ENCODE measurements at places on chromosomes 1 and 21.
A peak's percentile ranks its signal among the peaks of the same experiment; 100 is the strongest.

DNA sequence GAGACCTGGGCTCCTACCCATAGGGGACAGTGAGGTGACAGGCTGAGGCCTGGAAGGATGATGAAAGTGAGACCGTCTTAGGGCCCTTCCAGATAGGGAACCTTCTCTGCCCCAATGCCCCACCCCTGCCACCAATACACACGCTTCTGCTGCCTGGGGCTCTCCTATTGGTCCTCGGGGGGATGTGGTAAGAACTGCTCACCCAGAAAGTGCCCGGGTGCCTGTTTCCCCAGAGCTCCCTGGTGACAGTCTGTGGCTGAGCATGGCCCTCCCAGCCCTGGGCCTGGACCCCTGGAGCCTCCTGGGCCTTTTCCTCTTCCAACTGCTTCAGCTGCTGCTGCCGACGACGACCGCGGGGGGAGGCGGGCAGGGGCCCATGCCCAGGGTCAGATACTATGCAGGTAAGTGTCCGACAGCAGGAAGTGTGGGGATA is 948 bp downstream of the SEMA4A start:
- peak; percentile 79 for DNase-seq

- DNase-seq: no peak
Observed at GRCh38 chr1:243745356-243745755, 104.7 kb downstream of the AKT3 start.

DNA sequence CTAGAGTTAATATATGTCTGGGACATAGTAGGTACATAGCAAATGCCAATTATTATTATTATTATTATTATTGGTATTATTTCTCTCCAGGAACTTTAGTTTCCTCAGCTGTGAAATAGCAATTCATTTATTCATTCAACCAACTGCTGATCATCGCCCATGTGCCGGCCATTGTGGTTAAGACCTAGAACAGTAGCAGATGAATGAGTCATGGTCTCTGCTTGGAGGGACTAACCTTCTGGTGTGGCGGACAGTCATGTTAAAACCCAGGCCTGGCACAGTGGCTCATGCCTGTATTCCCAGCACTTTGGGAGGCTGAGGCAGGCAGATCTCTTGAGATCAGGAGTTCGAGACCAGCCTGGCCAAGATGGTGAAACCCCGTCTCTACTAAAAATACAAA is 23.8 kb upstream of the LDLRAP1 start:
- DNase-seq: no peak

GRCh38 chr1:29687166-29687565 is 450.8 kb downstream of the PTPRU start:
- DNase-seq: no peak

- no peak for DNase-seq
Observed at GRCh38 chr1:31640964-31641363, 3.7 kb downstream of the PEF1 start.

- DNase-seq: no peak
Observed at GRCh38 chr21:33345751-33346238, 21.0 kb downstream of the IFNAR1 start.

GRCh38 chr1:243620096-243620495 is 229.9 kb downstream of the AKT3 start:
- no peak for DNase-seq

DNA sequence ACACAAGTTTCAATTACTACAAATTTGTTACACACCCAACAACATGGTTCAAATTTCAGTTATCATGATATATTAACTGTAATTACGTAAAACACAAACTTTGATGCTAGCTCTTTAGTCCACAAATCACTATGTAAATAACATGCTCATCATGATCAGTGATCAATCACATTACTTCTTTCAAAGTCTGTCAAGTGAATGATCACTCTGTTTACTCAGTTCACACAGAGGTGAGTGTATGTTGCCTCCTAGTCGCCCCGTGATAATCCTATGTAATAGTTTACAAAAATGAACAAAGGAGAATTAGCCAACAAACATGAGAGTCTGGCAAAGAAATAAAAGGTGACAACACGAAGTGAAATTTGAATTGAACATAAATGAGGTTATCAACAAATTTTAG is 14.3 kb downstream of the EDEM3 start:
- DNase-seq: no peak

GRCh38 chr21:46585191-46585953 is 19.5 kb downstream of the S100B start:
- DNase-seq: no peak

GRCh38 chr1:223702735-223703667 is 9.3 kb upstream of the CAPN2 start:
- DNase-seq: no peak

DNA sequence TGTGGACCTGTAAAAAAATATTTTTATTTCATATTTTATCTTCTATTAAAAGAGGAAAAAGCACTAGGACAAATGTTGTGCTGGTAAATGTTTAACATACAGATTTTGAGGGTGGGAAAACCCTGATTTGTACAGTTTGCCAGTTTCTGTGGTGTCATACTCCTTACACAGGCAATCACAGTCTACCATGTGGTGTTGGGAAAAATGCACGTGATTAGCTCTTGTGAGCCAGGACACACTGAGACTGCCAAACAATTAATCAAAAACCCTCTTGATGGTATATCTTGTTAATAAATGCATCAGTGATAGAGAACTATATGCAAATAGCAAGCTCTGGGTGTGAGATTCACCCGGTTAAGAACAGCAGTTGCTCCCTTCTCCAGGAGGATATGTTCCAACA is 136.5 kb upstream of the ZC3H11B start:
- DNase-seq: no peak

DNA sequence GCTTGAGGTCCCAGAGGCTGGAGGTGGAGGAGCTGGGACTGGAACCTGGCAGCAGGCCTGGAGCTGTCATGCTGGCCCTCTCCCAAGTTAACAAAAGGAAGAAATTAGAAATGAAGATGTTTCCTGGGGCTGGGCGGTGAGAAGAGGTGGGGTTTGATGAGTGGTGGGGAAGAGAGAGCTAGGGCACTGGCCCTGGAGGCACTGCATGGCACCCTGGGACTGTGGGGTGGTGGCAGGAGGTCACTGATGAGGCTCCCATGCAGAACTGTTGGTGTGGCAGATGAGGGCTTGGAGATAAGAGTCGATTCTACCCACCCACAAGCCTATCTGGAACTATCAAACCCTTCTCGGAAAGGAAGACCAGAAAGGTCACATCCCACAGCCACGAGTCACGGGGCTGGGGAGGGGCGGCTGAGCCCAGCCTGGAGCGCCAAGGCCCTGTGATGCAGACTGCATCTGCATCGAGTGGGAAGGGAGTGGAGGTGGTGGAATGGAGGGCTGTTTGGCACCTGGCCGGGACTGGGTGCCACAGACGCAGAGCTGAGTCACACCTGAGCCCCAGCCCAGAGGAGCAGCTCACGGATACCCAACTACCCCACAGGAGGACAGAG is 29.4 kb downstream of the MRPL37 start:
- no peak for DNase-seq

GRCh38 chr1:204788470-204788869 is 82.2 kb upstream of the NFASC start:
- no peak for DNase-seq

GRCh38 chr21:16086936-16087335 is 357.2 kb downstream of the USP25 start:
- no peak for DNase-seq

DNA sequence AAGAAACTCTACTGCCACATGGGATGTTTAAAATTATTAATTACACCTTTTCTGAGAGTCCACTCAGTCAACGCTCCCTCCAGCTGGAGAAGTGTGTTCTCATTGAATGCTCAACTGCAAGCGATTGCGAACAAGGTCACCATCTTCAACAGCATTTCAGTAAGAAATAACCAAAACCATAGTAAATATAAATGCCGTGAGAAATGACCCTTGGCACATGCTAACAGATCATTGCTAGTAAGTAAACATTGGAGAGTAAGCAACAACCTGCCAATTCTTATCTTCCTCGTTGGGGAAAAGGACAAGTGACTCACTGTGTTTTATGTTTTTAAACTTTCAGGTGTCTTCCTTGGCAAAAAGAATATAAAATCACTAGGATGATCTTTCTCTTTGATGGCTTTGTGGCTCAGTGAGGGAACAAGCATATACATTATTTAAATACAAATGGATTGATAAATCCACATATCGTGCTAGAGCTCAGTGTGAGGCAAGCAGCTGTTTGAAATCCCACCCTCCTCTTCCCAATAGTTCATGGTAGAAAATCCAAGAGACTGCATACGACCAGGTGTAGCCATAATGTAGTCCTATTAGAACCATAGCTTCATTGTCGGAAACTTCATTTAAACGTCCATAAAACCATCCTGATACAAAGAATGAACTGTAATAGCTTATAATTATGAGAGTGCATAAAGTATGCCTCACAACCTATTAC is 214.6 kb downstream of the GRIK1 start:
- no peak for DNase-seq

DNA sequence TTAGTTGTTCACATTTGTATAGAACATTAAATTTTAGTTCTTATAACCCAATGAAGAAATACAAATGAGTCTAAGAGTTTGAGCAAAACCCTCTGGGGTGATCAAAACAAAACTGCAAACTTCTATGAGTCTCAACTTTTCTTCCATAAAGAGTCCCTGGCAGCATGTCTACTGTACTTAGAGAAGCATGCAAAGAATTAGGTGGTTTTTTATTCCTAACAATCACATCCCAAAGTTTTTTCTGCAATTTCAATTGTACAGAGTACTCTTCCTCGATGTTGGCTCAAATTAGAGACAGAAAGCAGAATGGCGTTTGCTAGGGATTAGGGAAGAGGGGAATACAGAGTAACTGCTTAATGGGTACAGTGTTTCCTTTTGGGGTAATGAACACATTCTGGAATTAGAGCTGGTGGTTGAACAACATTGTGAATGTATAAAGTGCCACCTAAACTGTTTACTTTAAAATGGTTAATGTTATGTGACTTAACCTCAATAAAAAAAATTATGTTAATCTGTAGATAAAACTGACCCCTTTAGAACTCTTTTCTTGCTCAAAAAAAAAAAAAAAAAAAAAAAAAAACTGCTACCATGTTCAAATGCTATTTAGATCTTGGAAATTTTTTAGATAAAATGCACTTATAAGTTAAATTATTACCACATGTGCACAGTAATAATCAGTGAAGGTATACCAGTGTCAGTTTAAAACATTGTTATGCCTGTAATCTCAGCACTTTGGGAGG is 4.8 kb downstream of the RC3H1 start:
- DNase-seq: no peak

- no peak for DNase-seq
Observed at GRCh38 chr1:61268546-61269240, 186.3 kb downstream of the NFIA start.

DNA sequence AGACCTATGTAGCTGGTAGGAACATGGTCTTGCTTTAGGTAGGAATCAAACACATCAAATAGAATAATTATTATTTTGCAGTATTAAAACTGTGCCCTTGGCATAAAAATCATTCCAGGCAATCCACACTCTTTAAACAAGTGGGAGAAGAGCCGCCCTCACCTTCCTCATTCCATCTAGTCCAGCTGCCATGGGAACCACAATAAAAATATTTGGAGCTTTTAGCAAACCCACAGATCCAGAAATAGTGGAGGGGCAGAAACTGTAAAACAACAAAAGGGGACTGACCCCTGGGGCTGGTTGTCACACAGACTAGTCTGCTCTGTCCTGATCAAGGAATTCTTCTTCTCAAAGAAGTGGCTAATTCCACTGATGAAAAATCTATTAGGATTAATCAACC is 61.6 kb downstream of the PTPRC start:
- no peak for DNase-seq

DNA sequence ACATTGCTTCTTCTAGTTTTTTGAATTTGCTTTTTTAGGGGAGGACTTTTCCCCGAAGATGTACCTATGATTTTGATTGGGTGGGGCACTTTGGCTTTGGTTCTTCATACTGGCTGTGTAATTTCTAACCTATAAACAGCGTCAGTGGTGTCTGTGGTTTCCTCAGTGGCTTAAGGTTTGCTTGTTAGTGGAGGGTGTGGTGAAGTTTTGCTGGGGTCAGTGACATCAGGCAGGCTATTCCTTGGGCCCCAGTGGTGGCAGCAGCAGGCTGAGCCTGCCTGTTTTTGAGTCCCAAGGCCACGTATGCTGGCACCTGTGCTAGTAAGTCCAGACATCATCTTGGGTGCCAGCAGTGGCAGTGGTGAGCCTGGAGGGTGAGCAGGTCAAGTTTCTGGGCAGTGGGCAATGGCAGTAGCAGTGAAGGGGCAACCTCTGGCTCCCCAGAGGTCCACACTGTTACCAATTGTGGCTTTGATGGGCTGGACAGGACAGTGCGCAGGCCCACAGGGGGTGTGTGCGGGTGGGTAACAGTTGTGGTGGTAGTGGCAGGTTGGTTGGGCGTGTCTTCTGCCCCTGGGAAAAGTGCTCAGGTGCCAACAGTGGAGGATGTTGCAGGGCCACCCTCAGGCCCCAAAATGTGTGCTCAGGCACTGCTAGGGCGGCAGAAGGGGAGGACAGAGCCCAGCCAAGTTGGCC is 54.9 kb upstream of the B3GALT2 start:
- no peak for DNase-seq

DNA sequence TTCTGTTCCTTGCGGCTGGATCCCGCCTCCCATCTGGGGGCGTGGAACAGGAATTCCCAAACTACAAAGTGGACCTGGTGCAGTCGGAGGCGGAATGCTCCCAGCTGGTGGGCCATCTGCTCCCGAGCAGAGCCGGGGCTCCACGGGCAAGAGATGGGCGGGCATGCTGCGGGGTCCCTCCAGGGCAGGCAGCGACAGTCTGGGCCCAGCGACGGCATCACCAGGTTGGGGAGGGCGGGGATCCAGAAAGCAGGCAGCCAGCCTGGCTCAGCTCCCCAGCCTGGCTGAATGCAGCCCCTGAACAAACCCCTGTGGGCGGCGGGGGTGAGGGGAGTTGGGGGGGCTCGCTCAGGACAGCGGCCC is 3.6 kb downstream of the MEGF6 start:
- DNase-seq: no peak

- no peak for DNase-seq
Observed at GRCh38 chr1:1236945-1237873, 5.2 kb downstream of the B3GALT6 start.

DNA sequence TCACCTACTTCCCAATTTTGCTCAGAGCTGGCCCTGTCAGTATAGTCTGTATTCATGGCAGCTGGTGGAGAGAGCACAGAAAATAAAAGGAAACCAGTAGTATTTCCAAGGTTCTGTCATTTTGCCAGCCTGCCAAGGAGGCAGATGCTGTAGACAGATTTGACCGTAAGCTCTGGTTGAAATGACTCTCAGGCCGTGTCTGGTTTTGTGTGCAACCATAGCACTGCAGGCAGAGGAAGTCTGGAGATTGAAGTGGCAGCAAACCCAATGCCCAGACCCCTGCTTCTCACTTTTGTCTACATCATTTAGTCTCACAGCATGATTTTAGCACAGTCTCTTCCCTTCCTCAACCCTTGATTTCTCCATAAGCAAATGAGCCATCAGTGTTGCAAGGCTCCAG is 291.7 kb downstream of the PAPPA2 start:
- DNase-seq: no peak

DNA sequence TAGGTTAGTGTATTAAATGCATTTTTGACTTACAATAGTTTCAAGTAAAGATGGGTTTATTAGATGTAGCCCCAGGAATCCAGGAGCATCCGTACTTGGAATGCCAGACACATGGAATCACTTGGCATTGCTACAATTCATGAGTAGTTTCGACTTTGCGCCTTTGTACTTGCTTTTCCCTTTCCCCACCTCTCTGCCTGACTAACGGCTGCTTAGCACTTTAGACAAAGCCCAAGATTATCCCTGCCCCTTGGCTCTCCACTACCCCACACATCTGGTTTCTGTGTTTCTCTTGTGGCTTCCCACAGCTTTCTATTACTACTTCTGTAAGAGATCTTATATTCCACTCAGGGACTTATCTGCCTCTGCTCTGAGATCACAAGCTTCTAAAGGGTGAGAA is 397.7 kb upstream of the POU3F1 start:
- no peak for DNase-seq

GRCh38 chr1:29521438-29521715 is 285.1 kb downstream of the PTPRU start:
- no peak for DNase-seq
